ENCODE measurements at places on chromosomes 5 and 9. TPM values are rescaled to one million over a fixed set of nuclear protein-coding genes. Genes with fewer than 3 reads are reported as not detected.

Gene GPR151
- not detected for total RNA-seq

Gene ADAMTS16
- total RNA-seq, result not detected

Gene SPATA24
- total RNA-seq, result 10.3 TPM

Gene MYO10
- total RNA-seq, result 59.5 TPM

Gene NDUFAF2
- 15.7 TPM for total RNA-seq

Gene ZNG1E
- 24.2 TPM for total RNA-seq

Data from lung microvascular endothelial cell (primary cell).